Activated CD4-positive, alpha-beta T cell treated with anti-CD3 and anti-CD28 coated beads, Interleukin-2, Interleukin-4, amounts not matched to agents 100 ng/mL and 50 ng/mL, durations not matched to agents 16 hours and 8 hours (primary cell): ENCODE measurements at places on chromosomes 11 and 22.

GRCh38 chr22:22817468-22818201, 70.0 kb upstream of the IGLL5 start:
- DNase-seq, result no peak

- DNase-seq, result no peak
Observed at GRCh38 chr22:23698094-23698493, 7.3 kb downstream of the RGL4 start.

- no peak for DNase-seq
Observed at GRCh38 chr11:110891411-110891810, 179.2 kb upstream of the ARHGAP20 start.

GRCh38 chr11:118933486-118933885, 7.8 kb upstream of the BCL9L start:
- DNase-seq, result no peak

- DNase-seq, result no peak
Observed at GRCh38 chr11:15186146-15186545, 71.4 kb downstream of the INSC start.

GRCh38 chr11:32153747-32154146, 62.9 kb downstream of the RCN1 start:
- no peak for DNase-seq

GRCh38 chr22:41968601-41969000, 642 bp upstream of the SEPTIN3 start:
- no peak for DNase-seq

DNA sequence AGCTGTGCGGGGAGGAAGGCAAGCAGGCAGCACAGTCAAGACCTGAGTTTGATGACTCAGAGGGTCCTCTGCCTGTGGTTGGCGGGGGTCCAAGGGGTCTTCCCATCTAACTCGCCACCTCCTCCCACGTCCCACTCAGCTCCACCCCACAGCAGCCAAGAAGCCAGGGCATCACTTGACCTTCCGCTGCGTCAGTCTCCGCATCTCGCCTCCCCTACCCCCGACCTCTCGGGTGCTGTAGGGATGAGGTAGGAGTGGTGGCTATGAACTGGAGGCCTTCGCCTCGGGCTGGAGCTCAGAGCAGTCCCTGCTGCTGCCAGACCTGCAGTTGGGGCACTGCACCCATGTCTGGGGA, 90.6 kb downstream of the CDKN1C start:
- no peak for DNase-seq

- no peak for DNase-seq
Observed at GRCh38 chr11:14189874-14190273, 169.1 kb downstream of the RRAS2 start.

GRCh38 chr22:36088292-36088691, 59.7 kb upstream of the RBFOX2 start:
- DNase-seq, result no peak
